Activated CD8-positive, alpha-beta T cell treated with anti-CD3 and anti-CD28 coated beads for 36 hours (primary cell): ENCODE measurements at places on chromosomes 1 and 21. TPM values are rescaled to one million over a fixed set of nuclear protein-coding genes. Genes with fewer than 3 reads are reported as not detected.

GRCh38 chr1:65209005-65209885 lies 61.2 kb downstream of the AK4 start:
- H3K4me3 ChIP-seq, result no peak overlapping the region
- H3K36me3 ChIP-seq, result peaks cover 2% of the 10 kb centered on the region
- H3K27me3 ChIP-seq, result peaks cover 4% of the 10 kb centered on the region
- H3K4me1 ChIP-seq, result peaks cover 28% of the 10 kb centered on the region
- DNase-seq, result peak; percentile 22
- H3K27ac ChIP-seq, result no peak overlapping the region

DNA sequence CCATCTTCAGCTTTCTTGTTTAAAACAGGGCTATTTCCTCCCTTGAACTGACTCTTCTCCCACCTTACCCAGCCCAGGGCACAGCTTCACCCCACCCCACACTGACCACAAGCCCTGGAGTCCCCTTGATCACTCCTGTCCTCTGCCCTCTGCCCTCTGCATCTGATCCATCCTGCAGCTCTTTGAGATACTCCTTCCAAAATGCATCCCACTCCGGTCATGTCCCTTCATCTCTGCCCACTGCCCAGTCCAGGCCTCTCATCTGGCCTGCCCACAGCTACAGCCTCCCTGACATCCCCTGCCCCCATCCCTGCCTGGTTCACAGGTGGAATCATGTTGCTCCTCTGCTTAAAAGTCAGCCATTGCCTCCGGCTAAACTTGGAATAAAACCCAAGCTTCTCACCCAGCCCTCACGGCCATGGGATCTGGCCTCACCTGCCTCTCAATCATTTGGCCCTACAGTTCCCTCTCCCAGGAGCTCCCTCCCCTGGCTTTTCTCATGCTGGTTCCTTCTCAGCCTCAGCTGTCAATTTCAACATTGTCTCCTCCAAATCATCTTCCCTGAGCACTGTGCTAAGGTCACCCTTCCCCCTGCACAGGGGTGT lies 202.0 kb downstream of the MATN1 start:
- H3K4me3 ChIP-seq, result no peak overlapping the region
- DNase-seq, result no peak
- no peaks in the 10 kb centered on the region for H3K4me1 ChIP-seq
- peaks cover 12% of the 10 kb centered on the region for H3K27me3 ChIP-seq

The PIAS3 gene
- 17.9 TPM for total RNA-seq

The KANK4 gene
- not detected for total RNA-seq

The OLFM3 gene
- total RNA-seq, result not detected

GRCh38 chr1:1899266-1899966 lies 8.5 kb upstream of the GNB1 start:
- H3K36me3 ChIP-seq, result no peaks in the 10 kb centered on the region
- H3K27ac ChIP-seq, result no peak overlapping the region
- peaks cover 4% of the 10 kb centered on the region for H3K27me3 ChIP-seq

DNA sequence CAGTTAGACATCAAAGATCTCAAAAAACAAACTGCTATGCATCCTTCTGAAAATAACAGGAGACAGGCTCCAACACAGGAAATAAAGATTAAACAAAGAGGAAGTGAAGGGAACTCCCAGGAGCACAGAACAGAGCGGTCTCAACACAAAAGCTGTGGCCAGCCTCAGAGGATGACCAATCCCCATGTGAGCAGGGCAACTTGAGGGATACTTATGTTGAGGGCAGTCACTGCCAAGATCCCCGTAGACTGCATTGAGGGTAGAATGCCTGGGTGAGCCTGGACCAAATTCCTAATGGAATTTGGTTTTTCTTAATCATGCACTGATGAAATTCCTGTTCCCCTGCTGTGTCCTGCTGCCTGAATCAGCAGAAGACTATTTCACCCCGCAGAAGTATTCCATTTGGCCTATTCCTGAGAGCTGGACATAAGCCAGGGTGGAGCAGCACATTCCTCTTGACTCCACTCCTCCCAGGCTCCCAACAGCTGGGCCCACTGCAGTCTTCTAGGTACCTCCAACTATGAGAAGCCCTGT lies 49.0 kb downstream of the JAK1 start:
- H3K4me1 ChIP-seq, result peaks cover 84% of the 10 kb centered on the region
- no peak overlapping the region for H3K4me3 ChIP-seq
- no peak for DNase-seq
- H3K36me3 ChIP-seq, result peaks cover 14% of the 10 kb centered on the region

DNA sequence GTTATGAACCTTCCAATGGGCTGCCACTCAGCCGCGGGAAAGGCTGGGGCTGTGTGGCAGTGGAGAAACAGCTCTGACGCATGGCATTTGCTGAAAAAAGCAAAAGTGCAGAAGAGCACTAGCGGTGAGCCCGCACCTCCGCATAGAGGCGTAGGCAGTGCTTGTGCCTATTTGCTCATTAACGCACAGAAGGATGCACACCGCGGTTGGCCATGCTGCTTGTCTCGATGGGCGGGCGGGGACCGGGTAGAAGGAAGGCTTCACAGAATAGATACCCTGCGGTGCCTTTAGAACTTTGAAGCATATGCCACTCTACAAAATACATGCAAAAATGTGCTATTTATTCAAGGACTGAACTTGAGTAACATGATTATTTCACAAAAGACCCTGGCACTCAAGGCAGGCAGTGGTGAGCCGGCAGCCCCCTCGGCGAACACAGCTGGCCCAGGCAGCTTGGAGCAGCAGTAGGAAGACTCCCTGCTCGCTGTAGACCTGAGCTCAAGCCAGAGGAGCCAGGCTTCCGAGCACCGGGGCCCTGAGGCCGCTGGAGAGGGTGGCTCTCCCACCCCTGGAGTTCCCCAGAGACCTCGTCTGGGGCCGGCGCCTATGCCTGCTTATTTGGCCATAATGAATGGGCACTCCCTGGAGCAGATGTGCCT lies 71.5 kb downstream of the SIK1 start:
- DNase-seq, result no peak
- no peaks in the 10 kb centered on the region for H3K27me3 ChIP-seq
- no peak overlapping the region for H3K4me3 ChIP-seq
- H3K27ac ChIP-seq, result no peak overlapping the region
- H3K4me1 ChIP-seq, result peaks cover 7% of the 10 kb centered on the region

DNA sequence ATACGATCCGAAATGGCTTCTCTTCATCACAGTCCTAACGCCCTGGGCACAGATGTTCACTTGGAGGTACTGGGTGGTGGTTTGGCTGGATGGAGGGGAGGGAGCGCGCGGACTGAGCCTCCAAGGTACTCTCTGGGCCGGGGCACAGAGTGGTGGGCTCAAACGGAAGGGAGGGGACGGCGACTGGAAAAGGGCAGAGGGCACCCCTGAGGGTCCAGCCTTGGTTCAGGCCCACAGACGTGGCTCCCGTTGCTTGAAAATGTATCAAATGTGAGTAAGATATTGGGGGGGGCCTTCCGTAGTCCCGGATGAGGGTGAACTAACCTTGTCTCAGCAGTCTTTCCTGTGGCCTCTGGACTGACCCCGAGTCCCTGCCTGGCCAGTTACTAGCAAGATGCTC lies 463 bp downstream of the IL12RB2 start:
- peaks cover 53% of the 10 kb centered on the region for H3K4me1 ChIP-seq
- peak; percentile 25 for DNase-seq
- H3K4me3 ChIP-seq, result peak overlapping the region; percentile 84
- H3K27ac ChIP-seq, result peak overlapping the region; percentile 88

- no peak for DNase-seq
- H3K4me1 ChIP-seq, result peaks cover 38% of the 10 kb centered on the region
- peaks cover 38% of the 10 kb centered on the region for H3K36me3 ChIP-seq
- no peak overlapping the region for H3K27ac ChIP-seq
These were observed 12.2 kb downstream of the C1orf74 start for GRCh38 chr1:209772126-209772525.

DNA sequence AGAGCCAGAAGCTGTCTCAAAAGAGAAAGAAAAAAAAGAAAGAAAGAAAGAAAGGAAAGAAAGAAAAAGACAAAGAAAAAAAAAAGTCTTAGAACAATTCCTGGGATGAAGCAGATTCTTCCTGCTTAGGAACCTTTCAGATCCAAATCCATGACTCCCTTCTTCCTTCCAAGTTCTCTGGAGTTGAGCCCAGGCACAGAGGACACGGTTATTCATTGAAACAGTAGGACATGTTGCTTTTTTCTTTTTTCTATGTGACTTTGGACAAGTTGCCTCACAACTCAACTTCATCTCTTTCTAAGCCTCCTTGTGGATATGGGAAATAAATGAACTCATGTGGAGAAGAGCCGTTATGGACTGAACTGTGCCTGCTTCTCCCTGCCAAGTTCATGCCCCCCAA lies 14.7 kb upstream of the TNFRSF8 start:
- peaks cover 17% of the 10 kb centered on the region for H3K4me1 ChIP-seq
- no peak for DNase-seq
- H3K27me3 ChIP-seq, result peaks cover 22% of the 10 kb centered on the region
- no peak overlapping the region for H3K4me3 ChIP-seq
- no peaks in the 10 kb centered on the region for H3K36me3 ChIP-seq

GRCh38 chr21:45996311-45997204 lies 15.0 kb downstream of the COL6A1 start:
- H3K27me3 ChIP-seq, result no peaks in the 10 kb centered on the region
- H3K36me3 ChIP-seq, result no peaks in the 10 kb centered on the region
- H3K27ac ChIP-seq, result no peak overlapping the region
- H3K4me3 ChIP-seq, result no peak overlapping the region

DNA sequence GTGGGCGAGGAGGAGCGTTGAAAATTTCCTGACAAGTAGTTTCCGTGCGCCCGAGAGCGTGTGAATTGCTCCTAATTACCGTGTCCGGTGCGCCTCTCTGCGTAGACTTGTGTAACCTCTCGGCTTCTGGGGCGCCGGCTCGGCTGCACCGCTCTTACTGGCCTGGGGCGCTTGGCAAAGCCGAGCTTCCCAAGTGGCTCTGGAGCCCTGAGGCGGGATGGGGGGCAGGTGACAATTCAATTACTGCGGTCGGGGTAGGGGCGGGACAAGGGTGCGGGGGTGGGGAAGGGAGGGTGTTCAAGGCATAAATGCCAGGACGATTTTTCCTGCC lies 392 bp upstream of the DMRTA2 start:
- peaks cover 3% of the 10 kb centered on the region for H3K36me3 ChIP-seq
- H3K27ac ChIP-seq, result no peak overlapping the region

The MAST2 gene
- 18.2 TPM for total RNA-seq

The ZNF684 gene
- total RNA-seq, result 4.2 TPM

DNA sequence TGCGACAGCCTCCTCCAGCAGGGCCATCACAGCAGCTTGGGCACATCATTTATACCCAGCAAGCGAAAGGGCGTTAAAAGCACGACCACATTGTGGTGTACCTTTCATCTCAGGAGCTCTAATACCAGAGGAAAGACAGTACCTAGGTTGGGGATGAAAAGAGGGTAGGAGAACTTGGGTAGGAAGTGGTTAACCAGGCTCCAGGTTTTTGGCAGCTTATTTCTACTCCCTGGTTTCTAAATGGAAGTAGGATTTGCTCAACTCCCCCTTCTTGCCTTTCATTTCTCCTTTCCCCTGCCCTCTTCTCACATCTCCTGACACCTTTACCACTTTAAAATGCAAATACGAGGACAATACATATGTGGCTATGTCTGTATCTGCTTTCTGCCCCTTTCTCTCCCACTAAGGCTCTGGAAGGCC lies 30.2 kb downstream of the FAM177B start:
- DNase-seq, result no peak
- peaks cover 2% of the 10 kb centered on the region for H3K4me1 ChIP-seq
- H3K27ac ChIP-seq, result no peak overlapping the region
- H3K4me3 ChIP-seq, result no peak overlapping the region

The HTR6 gene
- total RNA-seq, result not detected

The CRABP2 gene
- 0.78 TPM for total RNA-seq

DNA sequence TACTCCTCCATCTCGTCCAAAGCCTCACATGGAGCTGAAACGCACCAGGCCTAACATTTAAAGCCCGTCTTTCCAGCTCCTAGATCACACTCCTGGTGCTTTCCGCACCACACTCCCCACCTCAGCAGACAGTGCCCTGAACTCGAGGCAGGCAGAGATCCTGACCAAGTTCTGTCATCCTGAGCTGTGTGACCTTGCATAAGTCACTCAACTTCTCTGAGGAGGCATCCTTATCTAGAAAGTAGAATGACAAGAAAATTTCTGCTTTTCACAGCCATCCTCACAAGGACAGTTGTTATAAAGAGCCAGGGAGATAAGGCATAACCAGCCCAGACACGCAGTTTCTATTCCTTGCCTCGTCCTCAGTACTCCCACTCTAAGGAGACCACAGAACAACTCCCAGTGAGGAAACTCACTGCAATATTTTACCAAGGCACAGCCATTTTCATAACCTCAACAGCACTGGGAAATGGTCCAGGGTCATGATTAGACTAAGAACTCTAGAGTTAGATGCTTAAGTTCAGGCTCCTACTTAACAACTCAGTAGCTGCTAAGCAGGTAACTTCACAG lies 3.1 kb downstream of the LRP8 start:
- peaks cover 57% of the 10 kb centered on the region for H3K36me3 ChIP-seq
- peaks cover 19% of the 10 kb centered on the region for H3K4me1 ChIP-seq
- no peak for DNase-seq
- no peaks in the 10 kb centered on the region for H3K27me3 ChIP-seq
- peak overlapping the region; percentile 97 for H3K4me3 ChIP-seq

- H3K27ac ChIP-seq, result no peak overlapping the region
- peaks cover 11% of the 10 kb centered on the region for H3K27me3 ChIP-seq
- H3K4me3 ChIP-seq, result no peak overlapping the region
- no peaks in the 10 kb centered on the region for H3K4me1 ChIP-seq
These were observed 22.4 kb upstream of the PADI2 start for GRCh38 chr1:17141441-17142197.

- H3K27ac ChIP-seq, result no peak overlapping the region
- DNase-seq, result no peak
- peaks cover 5% of the 10 kb centered on the region for H3K27me3 ChIP-seq
- peaks cover 4% of the 10 kb centered on the region for H3K4me1 ChIP-seq
These were observed 4.4 kb upstream of the OSBPL9 start for GRCh38 chr1:51612447-51612961.

DNA sequence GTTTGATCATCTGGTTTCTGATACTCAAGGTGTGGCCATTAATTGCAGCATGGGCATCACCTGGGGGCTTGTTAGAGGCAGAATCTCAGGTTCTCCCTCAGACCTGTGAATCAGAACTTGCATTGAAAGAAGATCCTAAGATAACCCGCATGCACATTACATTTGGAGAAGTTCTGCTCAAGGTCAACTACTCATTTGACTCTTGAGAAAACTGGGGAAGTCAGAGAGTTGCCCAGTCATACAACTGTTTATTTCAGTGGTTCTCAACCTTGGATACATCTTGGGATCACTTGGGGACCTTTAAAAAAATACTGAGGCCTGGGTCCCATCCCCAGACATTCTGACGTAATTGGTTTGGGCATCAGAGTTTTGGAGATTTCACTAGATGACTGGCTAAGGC lies 30.5 kb downstream of the CAMTA1 start:
- H3K27me3 ChIP-seq, result no peaks in the 10 kb centered on the region
- no peak overlapping the region for H3K27ac ChIP-seq
- DNase-seq, result no peak
- no peak overlapping the region for H3K4me3 ChIP-seq
- H3K36me3 ChIP-seq, result peaks cover 8% of the 10 kb centered on the region
- H3K4me1 ChIP-seq, result peaks cover 45% of the 10 kb centered on the region

- H3K36me3 ChIP-seq, result no peaks in the 10 kb centered on the region
- no peak overlapping the region for H3K27ac ChIP-seq
- no peak overlapping the region for H3K4me3 ChIP-seq
- H3K4me1 ChIP-seq, result no peaks in the 10 kb centered on the region
- no peak for DNase-seq
These were observed 37.9 kb downstream of the LHX4 start for GRCh38 chr1:180267761-180268555.
